CD4-positive, alpha-beta T cell (primary cell): ENCODE measurements at places on chromosomes 11 and 22. TPM values are rescaled to one million over a fixed set of nuclear protein-coding genes. Genes with fewer than 3 reads are reported as not detected.

DNA sequence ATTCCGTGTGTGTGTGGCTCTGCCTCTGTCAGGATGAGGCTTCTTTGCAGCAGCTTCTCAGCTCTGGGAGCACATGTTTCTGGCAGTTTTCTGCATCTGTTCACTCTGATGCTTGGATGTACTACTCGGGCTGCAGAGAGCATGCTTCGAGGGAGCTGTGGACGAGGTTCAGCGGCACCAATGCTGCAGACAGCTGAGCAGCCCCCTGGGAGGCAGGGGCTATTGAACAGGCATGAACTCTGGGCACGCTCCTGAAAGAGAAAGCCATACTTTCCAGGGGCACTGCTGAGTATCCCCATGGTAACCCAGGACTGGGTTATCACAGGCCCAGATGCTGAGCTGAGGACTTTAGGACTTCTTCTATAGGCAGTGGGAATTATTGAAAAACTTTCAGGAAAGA, 33.8 kb downstream of the ADAMTS8 start:
- H3K36me3 ChIP-seq: no peaks in the 10 kb centered on the region
- H3K4me3 ChIP-seq: no peak overlapping the region

GRCh38 chr11:11502263-11502861, 119.4 kb downstream of the GALNT18 start:
- no peak overlapping the region for H3K4me3 ChIP-seq
- no peaks in the 10 kb centered on the region for H3K4me1 ChIP-seq
- no peaks in the 10 kb centered on the region for H3K27me3 ChIP-seq
- H3K36me3 ChIP-seq: no peaks in the 10 kb centered on the region
- no peak for DNase-seq

GRCh38 chr22:17739196-17739975, 34.9 kb downstream of the BID start:
- DNase-seq: no peak
- H3K27ac ChIP-seq: no peak overlapping the region
- no peaks in the 10 kb centered on the region for H3K27me3 ChIP-seq
- peaks cover 70% of the 10 kb centered on the region for H3K36me3 ChIP-seq

GRCh38 chr22:28978158-28978557, 83.5 kb downstream of the C22orf31 start:
- H3K27me3 ChIP-seq: peaks cover 15% of the 10 kb centered on the region
- H3K27ac ChIP-seq: no peak overlapping the region
- H3K4me1 ChIP-seq: no peaks in the 10 kb centered on the region
- H3K36me3 ChIP-seq: no peaks in the 10 kb centered on the region
- no peak overlapping the region for H3K4me3 ChIP-seq
- DNase-seq: no peak

DNA sequence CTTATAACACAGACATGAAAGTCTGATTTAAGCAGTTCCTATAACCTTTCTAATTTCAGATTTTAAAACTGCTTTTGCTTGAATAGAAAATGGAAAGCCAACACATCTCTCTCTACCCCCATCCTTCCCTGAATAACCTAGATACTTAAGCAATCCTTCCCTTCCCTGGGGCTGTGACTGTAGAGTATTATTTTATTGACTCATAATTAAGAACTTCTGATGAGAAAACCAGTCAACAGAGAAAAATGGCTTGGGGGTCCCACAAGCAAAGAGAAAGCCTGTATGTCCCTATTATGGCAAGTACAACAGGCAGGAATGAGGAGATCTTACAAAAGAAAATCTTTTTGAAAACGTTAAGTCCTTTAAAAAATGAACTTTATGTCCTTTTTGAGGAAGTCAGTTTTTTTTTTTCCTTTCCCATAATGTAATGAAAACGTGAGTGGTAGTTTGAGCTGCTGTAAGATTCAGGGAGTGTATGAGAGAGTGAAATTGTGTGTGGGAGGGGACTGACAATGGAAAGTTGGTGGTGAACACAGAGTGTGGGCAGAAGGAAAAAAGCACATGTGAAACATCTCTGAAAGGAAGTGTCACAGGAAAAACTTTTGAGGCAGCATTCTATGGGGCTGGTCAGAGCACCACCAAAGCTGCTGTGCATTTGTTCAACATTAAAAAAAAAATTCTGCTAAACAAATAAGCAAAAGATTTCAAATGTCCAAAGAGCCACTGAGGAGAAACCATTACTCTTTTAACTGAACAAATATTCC, 154.6 kb downstream of the MAML2 start:
- H3K4me3 ChIP-seq: no peak overlapping the region
- peaks cover 16% of the 10 kb centered on the region for H3K4me1 ChIP-seq
- H3K36me3 ChIP-seq: no peaks in the 10 kb centered on the region
- no peak overlapping the region for H3K27ac ChIP-seq
- no peak for DNase-seq

GRCh38 chr11:5596607-5597201, at the start of gene TRIM6:
Gene TRIM6, plus strand, starts transcription at chr11:5596637. Its CDS starts 261 bp downstream, at chr11:5596898.
- H3K27ac ChIP-seq: no peak within 1 kb of the TSS
- DNase-seq: no peak
- H3K36me3 ChIP-seq: no peaks in the 10 kb centered on the region

- H3K4me1 ChIP-seq: no peaks in the 10 kb centered on the region
- H3K27me3 ChIP-seq: no peaks in the 10 kb centered on the region
- H3K4me3 ChIP-seq: no peak overlapping the region
- no peaks in the 10 kb centered on the region for H3K36me3 ChIP-seq
Measured at GRCh38 chr22:48867891-48868290, 959.8 kb downstream of the BRD1 start.

GRCh38 chr11:60762851-60763691, 6.4 kb downstream of the MS4A15 start:
- H3K27ac ChIP-seq: no peak overlapping the region
- H3K27me3 ChIP-seq: peaks cover 2% of the 10 kb centered on the region
- H3K4me3 ChIP-seq: no peak overlapping the region
- no peaks in the 10 kb centered on the region for H3K4me1 ChIP-seq
- no peaks in the 10 kb centered on the region for H3K36me3 ChIP-seq

DNA sequence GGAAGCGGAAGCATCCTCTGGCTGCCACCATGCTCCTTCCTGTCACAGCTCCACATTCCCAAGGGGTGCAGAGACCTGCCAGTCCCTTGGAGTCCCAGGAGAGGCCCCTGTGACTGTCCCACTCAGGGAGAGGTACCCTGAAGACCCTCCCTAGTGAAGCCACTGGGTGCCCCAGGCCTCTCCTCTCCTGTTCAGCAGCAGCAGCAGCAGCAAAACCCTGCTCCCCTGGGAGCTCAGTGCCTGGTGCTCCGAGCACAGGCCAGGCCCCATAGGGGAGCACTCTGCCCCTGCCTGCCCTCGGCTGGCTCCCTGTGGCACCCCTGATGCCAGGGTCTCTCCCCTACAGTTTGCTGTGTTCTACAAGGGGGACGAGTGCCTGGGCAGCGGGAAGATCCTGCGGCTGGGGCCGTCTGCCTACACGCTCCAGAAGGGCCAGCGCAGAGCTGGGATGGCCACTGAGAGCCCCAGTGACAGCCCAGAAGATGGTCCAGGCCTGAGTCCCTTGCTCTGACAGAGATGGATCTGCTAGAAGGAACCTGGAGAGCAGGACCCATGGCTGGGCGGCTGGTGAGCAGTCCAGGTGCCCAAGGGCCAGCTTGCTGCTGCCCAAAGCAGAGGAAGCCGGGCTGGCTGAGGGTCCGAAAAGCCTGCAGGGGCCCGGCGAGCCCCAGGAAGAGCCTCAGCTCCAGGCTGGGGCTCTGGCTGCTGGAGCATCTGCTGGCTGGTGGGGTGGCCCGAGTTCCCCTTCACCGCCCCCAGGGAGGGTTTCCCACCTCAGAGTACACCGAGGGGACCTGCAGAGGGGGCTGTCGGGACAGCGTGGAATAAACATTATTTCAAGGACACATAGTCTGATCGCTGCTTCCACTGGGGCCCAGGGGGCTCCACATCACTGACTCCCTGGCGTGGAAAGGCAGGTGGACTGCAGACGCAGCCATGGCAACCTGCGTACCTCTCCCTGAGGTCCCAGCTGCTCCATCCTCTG, 21.3 kb downstream of the TRMU start:
- H3K27ac ChIP-seq: no peak overlapping the region
- H3K4me1 ChIP-seq: peaks cover 3% of the 10 kb centered on the region
- H3K4me3 ChIP-seq: no peak overlapping the region
- DNase-seq: no peak

DNA sequence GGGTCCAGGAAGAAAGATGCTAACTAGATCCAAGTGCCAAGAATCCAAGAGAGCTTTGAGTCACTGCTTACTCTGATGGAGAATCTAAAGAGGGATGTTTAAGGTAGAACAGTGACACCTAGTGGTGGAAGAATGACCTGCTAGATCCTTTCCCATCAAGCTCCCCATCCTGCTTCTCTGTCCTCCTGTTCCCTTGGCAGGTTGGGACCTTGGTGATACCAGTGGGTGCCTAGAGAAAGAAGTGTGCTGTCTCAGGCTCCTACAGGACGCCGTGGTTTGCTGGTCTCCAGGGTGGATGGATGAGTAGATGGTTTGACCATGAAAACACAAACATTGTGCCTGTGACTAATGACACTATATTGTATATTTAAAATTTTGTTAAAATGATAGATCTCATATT, 383.7 kb downstream of the TMEM135 start:
- no peak overlapping the region for H3K27ac ChIP-seq
- no peaks in the 10 kb centered on the region for H3K4me1 ChIP-seq
- no peaks in the 10 kb centered on the region for H3K27me3 ChIP-seq
- no peak overlapping the region for H3K4me3 ChIP-seq
- no peaks in the 10 kb centered on the region for H3K36me3 ChIP-seq
- no peak for DNase-seq

GRCh38 chr11:127866109-127866508, 721.2 kb downstream of the ETS1 start:
- DNase-seq: no peak
- H3K27me3 ChIP-seq: no peaks in the 10 kb centered on the region

DNA sequence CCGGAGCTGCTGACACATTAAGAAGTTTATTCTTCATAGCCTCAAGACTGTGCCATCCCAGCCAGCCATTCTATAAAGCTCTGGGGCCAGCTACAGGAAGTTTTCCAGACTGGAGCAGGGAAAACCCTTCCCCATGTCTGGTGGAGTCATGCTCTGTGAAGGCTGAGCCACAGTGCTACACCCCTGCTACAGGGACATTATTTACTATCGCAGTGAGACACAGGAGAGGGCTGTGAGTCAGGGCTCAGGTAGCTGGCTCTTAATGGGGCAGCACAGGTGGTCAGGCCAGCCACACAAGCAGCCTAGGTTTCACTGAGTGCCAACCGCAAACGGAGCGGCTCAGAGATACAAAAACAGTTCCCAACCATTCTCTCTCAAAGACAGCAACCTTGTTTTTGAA, 12.1 kb downstream of the HPS4 start:
- no peaks in the 10 kb centered on the region for H3K27me3 ChIP-seq
- peaks cover 95% of the 10 kb centered on the region for H3K36me3 ChIP-seq
- no peak overlapping the region for H3K4me3 ChIP-seq
- no peaks in the 10 kb centered on the region for H3K4me1 ChIP-seq
- H3K27ac ChIP-seq: no peak overlapping the region

DNA sequence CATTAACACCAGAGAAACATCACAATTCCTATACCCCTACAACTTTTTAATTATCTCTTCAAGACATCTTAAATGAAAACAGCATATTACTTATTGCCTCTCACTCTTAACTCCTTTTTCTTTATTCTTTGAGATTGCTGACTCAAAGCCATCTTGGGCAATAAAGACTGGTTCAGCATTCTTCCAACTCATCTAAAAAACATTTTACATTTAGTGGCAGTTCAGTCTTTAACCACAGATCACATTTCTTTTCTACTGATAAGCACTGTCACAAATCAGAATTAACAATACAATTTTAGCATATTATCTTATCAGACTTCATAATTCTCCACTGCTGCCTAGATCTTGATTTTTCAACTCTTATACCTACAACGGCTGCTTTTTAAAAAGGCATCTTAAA, 34.0 kb downstream of the SIK3 start:
- H3K4me1 ChIP-seq: peaks cover 16% of the 10 kb centered on the region
- H3K27ac ChIP-seq: no peak overlapping the region
- no peaks in the 10 kb centered on the region for H3K36me3 ChIP-seq

DNA sequence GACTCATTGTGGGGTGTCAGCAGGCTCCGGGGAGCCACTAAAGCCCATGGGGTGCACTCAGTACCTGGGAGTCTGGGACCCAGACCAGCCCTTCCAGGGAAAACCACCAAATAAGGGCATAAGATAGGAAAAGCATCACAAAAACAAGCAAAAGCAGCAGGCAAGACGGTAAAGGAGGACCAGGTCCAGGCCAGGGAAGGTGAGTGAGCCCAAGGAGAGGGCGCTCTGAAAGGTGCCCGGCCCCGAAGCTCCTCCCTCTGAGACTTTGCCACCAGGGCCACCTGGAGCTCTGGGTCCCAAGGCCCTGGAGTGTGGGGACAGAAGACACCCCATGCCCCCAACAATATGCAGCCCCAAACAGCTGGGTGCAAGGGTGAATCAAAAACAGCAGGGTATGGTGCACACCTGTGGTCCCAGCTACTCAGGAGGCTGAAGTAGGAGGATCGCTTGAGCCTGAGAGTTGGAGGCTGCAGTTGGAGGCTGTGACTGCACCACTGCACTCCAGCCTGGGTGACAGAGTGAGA, 5.2 kb upstream of the IL17REL start:
- no peak for DNase-seq
- no peak overlapping the region for H3K27ac ChIP-seq
- no peak overlapping the region for H3K4me3 ChIP-seq
- H3K27me3 ChIP-seq: peaks cover 9% of the 10 kb centered on the region
- H3K36me3 ChIP-seq: no peaks in the 10 kb centered on the region

DNA sequence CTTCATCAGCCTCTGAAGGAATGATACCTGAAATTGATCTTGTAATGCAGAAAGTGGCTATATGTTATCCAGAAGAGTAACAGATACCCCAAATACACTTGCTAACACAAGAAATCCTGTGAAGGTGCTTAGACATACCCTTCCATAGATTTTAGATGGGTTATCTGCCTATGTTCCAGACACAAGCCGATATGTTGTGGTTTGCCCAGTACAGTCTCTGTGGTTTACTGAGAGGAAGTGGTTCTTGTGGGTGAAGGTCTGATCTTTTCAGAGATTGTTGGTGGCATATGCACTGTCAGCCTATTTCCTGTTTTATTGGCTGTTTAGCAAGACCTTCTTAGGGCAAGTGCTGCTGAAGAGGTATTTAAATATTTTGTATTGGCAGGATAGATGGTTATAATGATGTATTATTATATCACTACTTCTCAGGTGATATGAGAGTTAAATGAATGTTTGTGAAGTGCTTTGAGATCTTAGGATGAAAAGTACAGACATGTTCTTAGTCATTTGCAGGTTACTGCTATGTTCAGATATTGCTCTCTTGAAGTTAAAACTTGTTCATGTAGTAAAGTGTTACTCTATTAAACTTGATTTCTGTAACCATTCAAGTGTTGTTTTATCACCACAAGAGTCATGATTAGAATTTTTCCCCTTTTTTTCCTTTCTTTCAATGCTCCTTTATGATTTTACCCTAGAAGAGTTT, 8.2 kb downstream of the ARHGEF12 start:
- no peak overlapping the region for H3K4me3 ChIP-seq
- no peak overlapping the region for H3K27ac ChIP-seq
- no peaks in the 10 kb centered on the region for H3K36me3 ChIP-seq
- DNase-seq: peak; percentile 45

- no peaks in the 10 kb centered on the region for H3K4me1 ChIP-seq
- no peak overlapping the region for H3K27ac ChIP-seq
- no peak overlapping the region for H3K4me3 ChIP-seq
- no peaks in the 10 kb centered on the region for H3K36me3 ChIP-seq
- H3K27me3 ChIP-seq: peaks cover 44% of the 10 kb centered on the region
Measured at GRCh38 chr11:35632301-35632700, 14.0 kb downstream of the FJX1 start.

Gene THY1
- not detected for total RNA-seq

Gene GAL3ST1
- not detected for total RNA-seq

Gene SVIP
- total RNA-seq: 58.1 TPM

Gene OSBP2
- 1.2 TPM for total RNA-seq

Gene FGF3
- not detected for total RNA-seq

Gene MS4A4A
- not detected for total RNA-seq

Gene LDHA
- 324 TPM for total RNA-seq

Gene OVOL1
- 0.52 TPM for total RNA-seq

Gene KCNK4
- 0.14 TPM for total RNA-seq

Gene BDNF
- not detected for total RNA-seq

Gene ZNRF3
- total RNA-seq: 0.38 TPM
